ENCODE measurements at places on chromosomes 16 and 17.

GRCh38 chr17:82386255-82386831 is 14.8 kb downstream of the UTS2R start:
- no peak for DNase-seq

GRCh38 chr16:49472598-49472997 is 99.0 kb downstream of the C16orf78 start:
- no peak for DNase-seq

DNA sequence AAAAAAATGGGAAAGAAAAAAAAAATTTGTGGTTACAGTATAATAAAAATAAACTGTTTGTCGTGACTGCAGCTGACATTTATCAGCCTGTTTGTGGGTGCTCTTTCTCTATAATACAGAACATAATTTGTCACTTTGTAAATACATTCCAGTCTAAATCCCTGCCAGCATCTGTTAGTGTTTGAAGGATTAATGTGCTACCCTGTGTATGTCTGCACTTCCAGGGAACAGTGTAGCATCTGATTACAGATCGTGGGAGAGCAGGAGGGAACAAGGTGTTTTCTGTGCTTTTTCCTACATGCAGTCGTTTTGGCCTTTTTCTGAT is 265.1 kb downstream of the WWOX start:
- no peak for DNase-seq

DNA sequence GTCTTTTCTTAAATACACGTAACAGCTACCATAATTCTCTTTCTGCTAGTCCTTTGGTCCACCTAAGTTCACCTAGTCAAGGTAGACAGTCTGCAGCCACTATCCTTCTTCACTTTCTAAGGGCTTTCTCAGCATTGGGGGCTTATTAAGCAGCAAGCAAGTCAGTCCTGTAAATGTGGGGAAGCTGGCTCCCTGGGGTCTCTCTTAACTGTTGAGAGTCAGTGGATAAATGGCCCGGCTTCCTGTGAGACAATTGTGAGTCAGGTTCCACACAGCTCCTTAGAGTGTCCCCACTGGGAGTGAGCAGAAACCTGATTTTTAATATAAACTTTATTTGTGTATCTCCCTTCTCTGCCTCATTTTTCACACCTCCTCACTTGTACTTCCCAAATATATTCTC is 132.1 kb downstream of the CDH13 start:
- DNase-seq: no peak

GRCh38 chr17:46979147-46979863 is at the start of gene RPRML:
Gene RPRML, minus strand, starts transcription at chr17:46979253. Its CDS starts 246 bp downstream, at chr17:46979007.
- no peak for DNase-seq

GRCh38 chr17:57086069-57086930 is 1.3 kb downstream of the AKAP1 start:
- no peak for DNase-seq

DNA sequence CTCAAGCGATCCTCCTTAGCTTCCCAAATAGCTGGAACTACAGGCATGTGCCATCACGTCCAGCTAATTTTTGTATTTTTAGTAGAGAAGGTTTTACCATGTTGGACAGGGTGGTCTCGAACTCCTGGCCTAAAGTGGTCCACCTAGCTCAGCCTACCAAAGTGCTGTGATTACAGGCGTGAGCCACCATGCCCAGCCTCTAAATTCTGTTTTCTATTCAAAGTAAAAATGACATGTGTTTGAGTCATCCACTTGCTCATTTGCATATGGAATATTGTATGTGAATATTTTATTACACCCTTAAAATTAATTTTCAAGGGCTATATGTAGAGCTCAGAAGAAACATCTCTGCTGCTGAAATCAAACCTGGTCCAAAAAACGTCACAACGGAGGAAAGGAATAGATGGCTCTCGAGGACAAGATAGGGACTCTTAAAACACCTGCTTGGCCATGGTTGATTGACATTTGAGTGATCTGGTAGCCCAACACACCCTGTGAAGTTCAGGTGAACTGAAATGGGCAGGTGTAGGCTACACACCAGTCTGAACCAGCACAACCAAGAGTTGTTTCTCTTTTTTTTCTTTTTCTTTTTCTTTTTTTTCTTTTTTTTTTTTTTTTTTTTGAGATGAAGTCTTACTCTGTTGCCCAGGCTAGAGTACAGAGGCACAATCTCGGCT is 51.1 kb downstream of the SF3B3 start:
- no peak for DNase-seq

DNA sequence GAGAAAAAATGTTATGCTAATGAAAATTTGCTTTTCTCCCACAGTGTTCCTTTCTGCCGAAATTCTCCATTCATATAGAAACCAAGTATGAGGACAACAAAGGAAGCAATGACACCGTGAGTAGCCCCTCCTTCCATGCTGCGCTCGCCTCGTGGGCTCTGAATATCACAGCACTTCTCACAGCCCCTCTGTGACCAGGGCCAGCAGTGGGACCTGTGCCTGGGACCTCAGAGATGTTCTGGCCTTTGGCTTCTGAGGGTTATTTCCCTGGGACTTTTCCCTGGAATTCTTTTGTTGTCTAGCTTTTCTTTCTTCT is 139.6 kb upstream of the NOL11 start:
- no peak for DNase-seq

GRCh38 chr17:60481604-60482003 is 44.4 kb downstream of the APPBP2 start:
- no peak for DNase-seq

DNA sequence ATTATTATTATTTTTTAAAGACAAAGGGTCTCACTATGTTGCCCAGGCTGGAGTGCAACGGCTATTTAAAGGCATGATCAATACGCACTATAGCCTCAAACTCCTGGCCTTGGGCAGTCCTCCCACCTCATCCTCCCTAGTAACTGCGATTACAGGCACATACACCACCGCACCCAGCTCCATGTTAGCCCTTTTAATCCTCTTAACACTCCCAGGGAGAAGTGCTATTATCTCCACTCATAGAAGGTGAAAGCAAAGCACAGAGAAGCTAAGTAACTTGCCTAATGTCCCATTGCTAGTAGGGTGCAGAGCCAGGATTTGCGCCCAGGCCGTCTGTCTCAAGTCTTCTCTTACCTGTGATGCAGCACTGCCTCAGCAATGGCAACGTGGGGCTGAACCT is 5.0 kb downstream of the HAS3 start:
- DNase-seq: no peak

GRCh38 chr17:62630365-62631085 is 3.1 kb downstream of the MRC2 start:
- DNase-seq: no peak

GRCh38 chr17:31134576-31134975 is 39.8 kb downstream of the NF1 start:
- DNase-seq: no peak

DNA sequence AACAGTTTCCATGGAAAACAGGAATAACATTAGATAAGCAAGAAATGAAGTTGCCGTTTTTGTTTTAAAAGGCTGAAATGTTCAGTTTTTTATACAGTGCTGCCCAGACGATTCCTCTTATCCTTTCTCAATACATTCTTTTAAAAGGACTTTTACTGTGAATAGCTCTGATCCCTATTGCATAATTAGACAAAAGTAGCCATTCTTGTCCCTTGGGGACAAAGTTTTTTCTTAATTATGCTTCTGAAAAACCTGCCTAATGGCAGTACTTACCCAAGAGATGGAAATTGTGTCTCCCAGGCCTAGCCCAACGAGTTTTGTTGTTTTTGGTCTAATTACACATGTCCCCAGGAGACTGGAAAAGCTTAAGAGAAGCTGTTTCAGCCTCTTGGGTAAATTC is 27.6 kb downstream of the NXPH3 start:
- no peak for DNase-seq

DNA sequence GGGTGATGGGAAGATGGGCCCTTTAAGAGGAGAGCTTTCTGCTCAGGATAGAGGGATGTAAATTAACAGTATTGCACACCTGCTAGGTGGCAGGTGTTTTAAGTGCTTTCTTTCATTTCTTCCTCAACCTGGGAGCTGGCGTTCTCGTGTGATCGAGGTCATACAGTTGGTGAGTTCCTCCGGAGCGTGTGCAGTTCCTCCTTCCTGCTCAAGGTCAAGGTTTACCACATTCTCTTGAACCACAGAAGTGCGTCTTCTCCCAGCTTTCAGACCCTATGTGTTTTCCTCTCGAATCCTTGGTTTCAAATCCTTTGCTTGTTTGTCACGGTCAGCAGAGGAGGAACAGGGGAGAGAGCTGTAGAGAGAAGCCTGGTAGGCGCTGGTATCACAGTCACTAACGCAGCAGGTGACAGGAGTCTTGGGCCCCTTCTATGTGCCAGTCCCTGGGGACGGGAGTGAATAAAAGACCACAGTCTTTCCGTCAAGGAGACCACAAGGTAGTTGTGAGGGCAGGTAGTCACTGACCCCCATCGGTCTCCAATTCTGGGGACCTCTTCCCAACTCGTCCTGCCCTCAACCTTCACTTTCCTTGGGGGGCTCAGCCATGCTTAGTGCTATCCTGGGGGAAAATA is 791 bp downstream of the DNAI2 start:
- DNase-seq: no peak

All from vagina (tissue), 2 donors.